ENCODE measurements at places on chromosomes 2 and 18.

DNA sequence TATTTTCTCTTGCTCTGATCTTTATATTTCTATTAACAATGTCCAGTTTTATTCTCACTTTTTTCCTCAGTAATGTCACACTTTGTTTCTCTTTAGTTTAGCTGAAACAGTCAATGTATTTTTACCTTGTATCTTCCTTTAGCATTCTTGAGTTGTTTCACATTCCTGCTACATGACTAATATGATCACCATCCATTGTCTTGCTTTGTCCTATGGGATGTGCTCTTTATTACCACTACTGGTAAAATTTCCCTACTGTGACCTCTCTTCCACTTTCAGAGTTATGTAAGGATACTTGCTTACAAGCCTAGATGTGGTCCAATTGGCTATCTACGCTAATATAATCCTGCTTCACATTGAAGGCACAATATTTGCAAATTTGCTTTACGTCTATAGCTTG, 457.9 kb downstream of the PIK3C3 start:
- peak; percentile 25 for DNase-seq

GRCh38 chr2:196329959-196330358, 158.6 kb upstream of the STK17B start:
- no peak for DNase-seq

- DNase-seq: no peak
These were observed 1341.3 kb upstream of the LRRTM1 start for GRCh38 chr2:81645745-81646301.

DNA sequence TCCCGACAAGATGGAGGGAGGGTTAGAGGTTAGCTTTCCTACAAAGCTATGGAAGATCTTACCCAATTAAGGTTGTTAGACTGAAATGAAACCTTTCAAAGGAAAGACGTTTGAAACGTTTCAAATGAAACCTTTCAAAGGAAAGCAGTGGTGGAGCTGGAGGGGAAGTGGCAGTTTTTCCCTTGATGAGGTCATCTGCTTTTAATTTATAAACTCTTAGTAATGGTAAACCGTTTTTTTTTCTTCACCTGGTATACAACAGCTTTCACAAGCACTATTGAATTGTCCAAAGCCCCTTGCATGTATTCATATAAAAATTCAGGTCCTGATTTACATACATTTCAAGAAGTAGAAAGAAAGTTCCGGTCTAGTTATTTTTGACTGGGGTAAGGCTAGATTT, 7.4 kb downstream of the PMAIP1 start:
- DNase-seq: no peak
